ENCODE measurements at places on chromosomes 16 and 17.

DNA sequence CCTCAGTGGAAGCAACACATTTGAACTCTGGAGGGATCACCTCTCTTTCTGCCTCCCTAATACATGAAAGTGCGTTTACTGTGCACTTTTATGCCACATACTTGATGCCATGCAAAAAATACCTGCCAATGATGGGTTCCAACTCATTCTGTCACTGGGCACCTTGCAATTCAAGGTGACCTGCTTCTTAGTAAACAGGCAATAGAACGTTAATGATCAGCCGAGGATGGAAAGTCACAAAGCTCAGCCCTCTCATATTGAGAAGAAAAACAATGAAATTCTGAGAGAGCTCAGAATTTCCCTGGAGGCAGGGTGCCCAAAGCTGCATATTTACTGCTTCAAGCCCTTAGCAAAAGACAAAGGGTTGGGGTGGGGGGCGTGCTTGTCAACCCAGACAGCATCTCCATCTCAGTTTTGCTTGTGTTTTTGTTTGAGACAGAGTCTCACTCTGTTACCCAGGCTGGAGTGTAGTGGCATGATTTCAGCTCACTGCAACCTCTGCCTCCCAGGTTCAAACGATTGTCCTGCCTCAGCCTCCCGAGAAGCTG is 23.2 kb downstream of the LITAF start:
- no peak for DNase-seq

GRCh38 chr17:6104956-6105648 is 34.9 kb downstream of the WSCD1 start:
- DNase-seq = no peak

GRCh38 chr16:87936375-87937230 is at the start of gene CA5A:
CA5A (minus strand) TSS chr16:87936529; CDS start chr16:87936450, 79 bp downstream.
- no peak for DNase-seq

DNA sequence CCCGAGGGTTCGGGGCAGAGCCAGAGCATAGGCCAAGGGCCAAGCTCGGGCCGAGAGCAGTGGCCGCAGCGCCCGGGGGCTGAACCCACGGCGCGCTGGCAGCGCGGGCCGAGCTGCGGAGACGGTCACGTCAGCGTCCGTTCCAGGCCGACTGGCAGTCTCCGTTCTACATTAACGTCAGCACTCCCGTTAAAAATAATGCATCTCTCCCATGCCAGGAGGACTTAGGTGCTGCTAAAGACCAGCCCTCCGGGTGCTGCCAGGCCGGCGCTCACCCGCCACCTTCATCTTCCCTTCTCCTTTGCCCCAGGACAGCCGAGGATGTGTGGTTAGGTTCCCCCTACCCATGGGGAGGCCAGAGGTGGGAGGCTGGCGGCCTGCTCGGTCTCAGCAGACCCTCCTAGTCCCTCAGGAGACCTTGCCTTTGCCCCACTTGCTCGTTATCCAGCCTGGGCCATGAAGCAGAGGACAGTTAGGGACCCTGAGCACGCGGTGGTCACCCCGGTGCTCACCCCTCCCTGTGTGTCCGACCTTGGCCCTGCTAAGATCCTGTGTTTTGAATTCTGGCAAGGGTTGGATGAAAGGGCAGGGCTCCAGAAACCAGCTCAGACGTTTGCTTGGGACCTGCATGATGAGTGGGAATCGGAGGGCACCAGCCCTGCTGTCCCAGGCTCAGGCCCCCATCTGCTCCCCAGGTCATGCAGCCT is 572 bp downstream of the MPG start:
- DNase-seq = no peak

DNA sequence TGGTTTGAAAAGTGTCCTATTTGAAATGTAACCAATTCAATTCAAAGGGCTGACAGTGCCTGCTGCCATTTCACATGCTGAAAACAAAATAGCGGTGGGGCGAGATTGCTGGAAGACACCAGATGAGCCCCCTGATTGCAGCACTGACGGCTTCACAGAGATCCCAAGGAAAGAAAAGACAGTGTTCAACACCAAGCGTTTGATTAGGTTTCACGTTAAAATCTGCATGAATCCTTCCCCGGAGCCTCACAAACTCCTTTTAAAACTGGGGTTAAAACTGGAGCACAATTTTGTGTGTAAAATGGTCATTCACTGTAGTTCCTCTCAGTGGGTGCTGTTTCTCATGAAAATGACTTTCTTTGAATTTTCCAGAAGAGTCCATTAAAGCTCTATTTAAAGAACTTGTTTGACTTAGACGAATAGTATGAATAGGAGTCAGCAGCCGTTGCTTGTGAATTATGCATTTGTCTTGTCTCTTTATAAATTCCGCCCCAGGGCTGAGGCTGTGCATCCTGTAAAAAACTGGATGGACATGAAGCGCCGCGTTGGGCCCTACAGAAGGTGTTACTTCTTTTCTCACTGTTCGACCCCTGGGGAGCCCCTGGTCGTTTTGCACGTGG is 8.8 kb downstream of the MLYCD start:
- no peak for DNase-seq

DNA sequence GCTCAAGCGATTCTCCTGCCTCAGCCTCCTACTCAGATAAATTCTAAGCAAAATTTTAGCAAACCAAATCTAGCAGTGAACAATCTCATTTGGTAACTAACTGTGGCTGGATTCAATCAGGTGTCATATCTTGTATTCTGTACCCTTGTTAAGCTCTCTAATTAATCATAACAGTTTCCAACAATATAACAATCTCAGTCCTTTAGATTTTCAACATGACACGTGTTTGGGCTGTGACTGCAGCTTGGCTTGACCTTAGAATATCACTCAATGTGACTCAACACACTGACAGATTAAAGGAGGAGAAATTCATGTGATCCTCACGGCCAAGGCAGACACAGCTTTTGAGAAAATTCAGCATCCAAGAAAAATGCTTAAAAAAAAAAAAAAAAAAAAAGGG is 133.6 kb downstream of the BANP start:
- DNase-seq = no peak
